ENCODE measurements at places on chromosomes 5 and 9.
A peak's percentile ranks its signal among the peaks of the same experiment; 100 is the strongest.

GRCh38 chr5:177964471-177964870 is 31.6 kb downstream of the PROP1 start:
- no peak for DNase-seq

DNA sequence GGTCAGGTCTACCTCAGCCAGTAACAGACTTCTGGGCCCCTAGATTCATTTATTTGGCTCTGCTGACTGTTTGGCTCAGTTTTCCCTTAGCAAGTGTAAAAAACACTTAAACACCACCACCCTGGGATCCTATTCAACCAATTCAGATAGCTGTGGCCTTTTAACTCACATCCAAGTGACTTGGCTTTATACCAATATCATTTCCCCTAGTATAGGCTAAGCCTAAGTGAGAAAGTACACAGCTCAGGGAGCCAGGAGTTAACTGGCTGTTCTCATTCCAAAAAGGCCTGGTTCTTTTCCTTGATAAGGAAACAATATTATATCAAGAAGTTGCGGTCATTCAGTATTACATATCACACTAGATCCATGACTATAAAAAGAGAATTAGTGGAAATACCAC is 163.5 kb downstream of the ARL15 start:
- no peak for DNase-seq

DNA sequence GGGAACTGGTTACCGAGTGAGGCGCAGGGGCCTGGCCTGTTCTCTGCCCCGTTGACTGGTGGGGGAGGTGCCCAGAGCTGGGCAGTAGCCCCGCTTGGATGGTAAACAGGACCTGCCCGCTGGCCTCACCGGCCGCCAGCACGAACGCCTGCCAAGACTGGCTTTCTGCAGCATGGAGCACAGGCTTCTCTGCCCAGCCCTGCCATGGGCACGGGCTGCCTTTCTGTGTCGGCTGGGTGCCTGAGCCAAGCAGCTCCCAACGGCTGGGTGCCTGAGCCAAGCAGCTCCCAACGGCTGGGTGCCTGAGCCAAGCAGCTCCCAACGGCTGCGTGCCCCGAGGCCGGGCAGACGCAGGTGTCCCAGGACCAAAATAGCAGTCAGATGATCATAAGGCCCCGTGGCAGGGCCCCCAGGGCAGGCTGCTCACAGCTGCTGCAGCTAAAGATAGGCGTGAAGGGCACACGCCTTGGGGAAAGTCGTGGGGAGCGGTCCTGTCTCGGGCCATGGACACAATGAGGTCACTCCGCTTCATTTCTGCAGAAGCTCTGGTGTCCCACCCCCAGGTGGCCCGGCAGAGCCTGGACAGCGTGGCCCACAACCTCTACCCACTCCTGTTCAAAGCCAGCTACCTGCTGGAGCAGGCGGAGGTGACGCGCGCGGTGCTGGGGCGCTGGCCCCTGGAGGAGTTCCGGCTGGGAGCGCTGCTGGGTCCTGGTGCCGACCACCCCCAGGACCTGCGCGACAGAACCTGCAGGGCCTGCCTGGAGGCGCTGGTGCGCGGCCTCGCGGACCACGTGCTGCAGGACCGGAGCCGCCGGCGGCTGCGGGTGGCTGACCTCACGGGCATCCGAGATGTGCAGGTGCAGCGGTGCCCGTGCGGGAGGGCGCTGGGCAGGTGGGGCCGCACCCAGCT is at the start of gene LRRC14B:
Gene LRRC14B (plus strand): TSS at position 460 of the 913 bp plus-strand sequence. CDS start 44 bp downstream, at position 504.
- peak; percentile 11 for DNase-seq

DNA sequence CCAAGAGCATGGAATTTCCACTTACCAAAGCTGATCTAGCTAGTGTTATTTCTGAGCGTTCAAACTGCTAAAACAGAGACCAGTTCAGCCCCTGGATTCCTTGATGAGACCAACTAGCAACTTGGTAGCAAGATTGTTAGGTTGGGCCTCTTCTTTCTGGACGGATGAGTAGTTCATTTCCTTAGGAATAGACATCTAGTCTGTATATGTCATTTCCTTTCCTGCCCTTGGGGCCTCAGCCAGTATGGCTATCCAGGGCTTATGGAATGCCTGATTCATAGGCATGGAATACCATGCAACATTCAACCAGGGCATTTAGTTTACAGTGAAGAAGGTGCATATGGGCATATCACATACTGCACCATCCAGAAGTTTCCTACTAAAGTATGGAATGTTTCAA is 14.5 kb upstream of the LPAR1 start:
- no peak for DNase-seq

DNA sequence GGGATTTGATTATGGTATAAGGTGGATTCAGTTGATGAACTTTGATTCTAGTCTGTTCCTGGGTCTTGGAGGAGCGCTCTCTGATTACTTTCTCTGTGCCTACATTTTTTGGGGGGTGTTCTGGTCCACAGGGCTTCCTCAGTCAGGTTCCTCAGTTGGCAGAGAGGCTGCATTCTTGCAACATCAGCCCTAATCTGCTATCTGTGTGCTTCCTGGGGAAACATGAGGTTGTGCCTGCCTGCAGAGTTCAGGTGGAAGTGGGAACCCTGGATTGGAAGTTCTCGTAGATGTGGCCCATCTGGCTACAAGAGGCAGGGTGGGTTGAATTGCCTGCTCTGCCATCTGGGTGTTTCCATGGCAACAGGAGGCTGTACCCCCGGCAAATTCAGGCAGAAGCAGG is 24.5 kb downstream of the POLK start:
- DNase-seq = no peak

DNA sequence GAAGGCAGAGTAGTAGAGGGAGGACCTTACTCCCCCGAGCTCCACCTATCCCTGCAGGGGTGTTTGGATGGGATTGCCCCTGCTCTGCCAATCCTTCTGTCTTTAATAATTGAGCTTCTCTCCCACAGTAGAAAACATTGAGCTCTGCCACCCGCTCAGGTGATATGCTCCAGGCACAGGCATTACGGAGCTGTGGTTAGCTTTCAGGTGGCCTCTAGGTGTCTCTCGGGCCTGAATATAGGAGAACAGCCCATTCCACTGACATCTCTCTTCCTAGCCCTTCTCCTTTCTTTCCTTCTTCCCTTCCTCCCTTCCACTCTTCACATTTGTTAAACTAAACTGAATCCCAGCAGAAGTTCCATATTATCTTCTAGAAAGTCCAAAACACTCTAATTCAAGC is 203.4 kb downstream of the SYK start:
- DNase-seq = no peak

DNA sequence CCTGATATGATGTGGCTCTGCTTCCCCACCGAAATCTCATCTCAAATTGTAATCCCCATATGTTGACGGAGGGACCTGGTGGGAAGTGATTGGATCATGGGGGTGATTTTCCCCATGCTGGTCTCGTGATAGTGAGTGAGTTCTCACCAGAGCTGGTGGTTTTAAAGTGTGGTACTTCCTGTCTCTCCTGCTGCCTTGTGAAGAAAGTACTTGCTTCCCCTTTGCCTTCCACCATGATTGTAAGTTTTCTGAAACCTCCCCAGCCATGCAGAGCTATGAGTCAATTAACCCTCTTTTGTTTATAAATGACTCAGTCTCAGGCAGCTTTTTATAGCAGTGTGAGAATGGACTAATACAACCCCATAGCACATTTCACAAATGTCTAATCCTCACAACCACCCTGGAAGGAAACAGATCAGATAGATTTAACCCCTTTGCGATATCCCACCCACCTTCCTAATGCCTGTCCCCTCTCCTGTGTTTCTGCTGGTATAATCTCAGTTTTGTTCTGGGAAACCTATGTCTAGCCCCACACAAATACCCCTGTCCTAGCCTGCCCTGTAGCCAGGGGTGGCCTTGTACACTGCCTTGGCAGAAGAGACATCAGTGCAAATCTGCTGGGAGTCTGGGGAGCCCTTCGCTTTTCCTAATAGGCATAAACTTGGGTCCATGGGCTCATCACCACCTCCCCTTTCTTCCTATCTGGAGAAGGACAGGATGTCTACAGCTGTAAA is 157.0 kb upstream of the RAI14 start:
- DNase-seq = no peak

- DNase-seq = no peak
Observed at GRCh38 chr5:393846-394275, 49.1 kb upstream of the EXOC3 start.

DNA sequence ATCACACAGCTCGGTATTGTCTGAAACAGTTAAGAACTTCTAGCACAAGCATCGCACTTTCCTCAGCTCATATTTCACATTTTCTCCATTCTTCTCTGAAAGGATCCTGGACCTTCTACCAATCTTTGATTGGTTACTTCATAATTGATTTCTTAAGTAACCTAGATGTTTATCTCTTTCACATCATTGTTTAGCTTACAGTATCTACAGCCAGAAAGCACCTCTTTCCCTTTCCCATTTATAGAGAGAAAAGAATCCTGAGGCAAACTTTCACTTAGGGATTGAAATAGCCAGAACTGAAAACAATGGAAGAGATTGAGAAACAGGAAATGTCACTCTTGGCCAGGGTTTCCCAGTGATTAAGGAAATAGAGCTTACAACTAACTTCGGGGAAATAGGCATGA is 2.5 kb downstream of the IL33 start:
- no peak for DNase-seq

DNA sequence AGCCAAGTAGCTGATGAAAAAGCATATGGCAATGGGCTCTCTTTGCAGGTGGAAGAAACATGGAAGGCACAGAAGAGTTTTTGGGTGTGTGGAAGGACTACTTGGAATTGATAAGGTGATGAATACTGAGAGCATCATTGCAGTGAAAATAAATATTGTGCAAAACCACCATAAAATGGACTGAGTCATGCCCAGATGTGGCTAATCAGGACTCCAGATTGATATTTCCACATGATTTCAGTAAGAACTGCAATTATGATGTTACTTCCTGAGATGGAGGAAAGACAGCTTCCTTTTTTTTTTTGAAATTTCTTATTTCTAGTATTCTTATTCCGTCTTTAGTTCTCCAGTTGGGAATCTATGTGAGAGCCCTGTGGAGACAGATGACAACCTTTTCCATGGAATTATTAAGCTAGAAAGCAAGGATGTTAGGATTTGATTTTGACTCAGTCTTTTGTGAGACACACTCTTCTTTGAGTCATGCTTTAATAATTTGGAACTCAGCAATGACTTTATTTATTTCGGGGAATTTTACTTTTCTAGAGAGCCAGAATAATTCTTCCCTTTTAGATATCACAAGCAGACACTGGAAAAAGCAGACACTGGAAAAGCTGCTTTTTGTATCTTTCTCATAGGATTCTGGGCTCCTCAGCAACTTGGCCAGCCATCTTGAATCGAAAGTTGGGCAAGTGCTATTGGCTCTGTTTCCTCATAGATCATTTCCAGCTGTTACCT is 94.2 kb upstream of the VCAN start:
- DNase-seq = no peak

DNA sequence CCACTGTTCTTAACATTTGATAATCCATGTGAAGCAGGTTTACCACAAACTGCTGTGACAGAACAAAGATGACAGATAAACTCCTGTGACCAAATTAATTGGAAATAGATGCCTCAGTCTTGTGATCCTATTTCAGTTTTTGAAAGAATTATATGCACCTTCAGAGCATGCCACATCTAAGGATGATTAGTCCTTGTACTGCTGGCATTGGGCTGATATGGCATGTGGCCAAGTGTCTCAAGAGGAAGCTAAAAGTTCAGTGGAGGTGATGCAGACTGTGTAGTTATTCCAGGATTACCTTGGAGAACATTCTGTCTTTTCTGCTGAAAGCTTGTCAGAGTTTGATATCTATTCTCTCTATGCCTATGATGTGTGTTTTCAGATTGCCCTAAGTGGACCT is 314.4 kb upstream of the EFNA5 start:
- no peak for DNase-seq

- DNase-seq = no peak
Observed at GRCh38 chr5:180468732-180469585, 25.2 kb upstream of the CNOT6 start.

DNA sequence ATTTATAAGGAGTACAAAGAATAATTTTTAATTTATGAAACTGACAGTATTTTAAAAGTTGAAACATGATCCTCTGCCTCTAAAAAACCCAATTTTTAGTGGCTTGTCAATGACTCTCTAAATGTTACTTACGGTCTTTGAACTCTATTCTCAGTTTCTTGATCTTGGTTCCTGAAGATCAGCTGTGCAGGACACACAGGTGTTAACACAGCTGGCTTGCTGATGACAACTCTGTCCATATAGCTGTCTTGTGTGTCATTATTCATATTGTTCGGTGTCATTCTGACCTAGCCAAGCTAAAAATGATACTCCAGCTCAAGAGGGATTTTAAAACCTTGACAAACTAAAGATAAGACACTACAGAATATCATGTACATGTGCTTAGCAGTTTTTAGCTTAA is 314.5 kb downstream of the CCDC171 start:
- no peak for DNase-seq

Data from NCI-H1436 (cell line).